ENCODE measurements at places on chromosomes 6 and 20.

- DNase-seq: no peak
Observed at GRCh38 chr20:38473367-38473795, 738 bp downstream of the RALGAPB start.

GRCh38 chr6:52063584-52064344 is 23.6 kb downstream of the PKHD1 start:
- DNase-seq: peak; percentile 68

GRCh38 chr6:156719720-156720563 is 57.2 kb upstream of the ARID1B start:
- peak; percentile 39 for DNase-seq

DNA sequence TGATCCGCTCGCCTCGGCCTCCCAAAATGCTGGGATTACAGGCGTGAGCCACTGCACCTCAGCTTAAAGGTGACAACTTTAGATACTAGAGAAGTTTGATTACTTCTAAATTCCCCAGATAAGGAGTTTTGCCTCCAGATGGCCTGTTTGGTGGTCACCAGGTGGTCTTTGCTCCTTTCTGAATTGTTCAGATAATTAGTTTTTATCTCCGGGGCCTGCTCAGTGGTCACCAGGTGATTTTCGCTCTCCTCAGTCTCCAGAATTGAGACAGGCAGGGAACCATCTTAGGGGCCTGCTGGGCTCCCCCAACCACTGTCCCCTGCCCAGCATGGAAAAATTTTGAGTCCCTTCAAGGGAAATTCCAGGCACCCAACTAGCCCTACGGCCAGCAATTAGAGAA is 62.6 kb downstream of the GPR6 start:
- DNase-seq: no peak

- DNase-seq: no peak
Observed at GRCh38 chr6:168565112-168565511, 124.1 kb downstream of the SMOC2 start.

- DNase-seq: peak; percentile 23
Observed at GRCh38 chr6:131754715-131755567, 44.1 kb upstream of the CTAGE9 start.

- no peak for DNase-seq
Observed at GRCh38 chr6:14354919-14355572, 237.5 kb downstream of the CD83 start.

- DNase-seq: no peak
Observed at GRCh38 chr20:21509597-21510371, 4.1 kb downstream of the NKX2-2 start.

- no peak for DNase-seq
Observed at GRCh38 chr6:37371154-37372083, 17.6 kb downstream of the RNF8 start.

DNA sequence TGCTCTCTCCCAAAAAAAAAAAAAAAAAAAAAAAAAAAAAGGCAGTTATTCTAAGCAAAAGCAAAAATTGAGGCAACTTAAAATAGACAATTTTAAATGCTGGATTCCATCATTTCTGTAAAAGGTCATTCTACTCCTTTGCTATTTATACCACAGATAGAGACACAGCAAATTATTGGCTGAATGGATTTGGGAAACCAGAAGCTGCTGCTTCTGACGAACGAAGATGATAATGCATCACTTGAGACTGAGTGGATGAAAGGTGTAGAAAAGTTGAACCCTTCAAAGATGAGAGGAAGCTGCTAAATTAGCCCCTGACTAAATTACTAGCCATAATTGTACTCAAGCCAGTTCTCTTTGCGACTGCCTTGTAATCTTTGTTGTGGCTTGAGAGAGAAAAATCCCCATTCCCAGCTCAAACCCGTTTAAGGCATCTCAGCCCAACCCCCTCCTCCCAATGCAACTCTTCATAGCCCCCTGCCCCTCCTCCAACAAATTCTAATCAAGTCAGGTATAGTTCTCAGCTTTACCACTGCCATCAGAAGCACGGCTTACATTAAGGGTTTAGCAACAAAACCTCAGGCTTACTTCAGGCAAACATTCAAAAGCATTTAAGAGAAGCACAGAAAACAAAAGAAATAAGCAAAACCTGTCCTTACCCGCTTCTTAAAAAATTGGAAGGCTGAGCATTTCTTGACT is 1.0 kb downstream of the SGK1 start:
- no peak for DNase-seq

- DNase-seq: no peak
Observed at GRCh38 chr20:44856442-44856841, 29.1 kb upstream of the YWHAB start.

- no peak for DNase-seq
Observed at GRCh38 chr6:159908535-159908934, 17.7 kb downstream of the MAS1 start.

- DNase-seq: no peak
Observed at GRCh38 chr6:111256646-111257045, 169.3 kb downstream of the SLC16A10 start.
